ENCODE measurements at places on chromosomes 13 and 19.

DNA sequence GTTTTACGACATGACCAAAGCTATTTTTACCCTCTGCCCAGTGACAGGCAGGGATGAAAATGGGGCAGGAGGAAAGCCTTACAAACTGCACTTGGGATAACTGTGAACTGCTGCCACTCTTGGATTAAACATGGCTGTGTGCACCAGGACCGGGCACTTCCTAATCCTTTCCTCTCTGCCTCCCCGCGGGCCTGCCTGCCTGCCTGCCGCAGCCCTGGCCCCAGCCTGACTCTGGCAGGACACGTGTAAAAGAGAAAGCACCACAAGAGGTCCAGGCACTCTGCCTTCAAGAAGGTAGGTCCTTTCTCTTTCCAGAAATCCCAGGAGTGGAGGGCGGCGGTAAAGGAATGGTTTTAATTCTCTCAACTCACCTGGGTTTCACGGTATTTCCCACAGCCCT, 4.8 kb downstream of the TSHZ3 start:
- no peak overlapping the region for H3K4me3 ChIP-seq
- no peak for DNase-seq
- no peaks in the 10 kb centered on the region for H3K36me3 ChIP-seq
- H3K4me1 ChIP-seq = no peaks in the 10 kb centered on the region
- H3K27ac ChIP-seq = no peak overlapping the region

- no peaks in the 10 kb centered on the region for H3K27me3 ChIP-seq
- no peak overlapping the region for H3K4me3 ChIP-seq
- H3K4me1 ChIP-seq = peaks cover 8% of the 10 kb centered on the region
- H3K27ac ChIP-seq = no peak overlapping the region
Measured at GRCh38 chr13:66992183-66992582, 238.0 kb downstream of the PCDH9 start.

DNA sequence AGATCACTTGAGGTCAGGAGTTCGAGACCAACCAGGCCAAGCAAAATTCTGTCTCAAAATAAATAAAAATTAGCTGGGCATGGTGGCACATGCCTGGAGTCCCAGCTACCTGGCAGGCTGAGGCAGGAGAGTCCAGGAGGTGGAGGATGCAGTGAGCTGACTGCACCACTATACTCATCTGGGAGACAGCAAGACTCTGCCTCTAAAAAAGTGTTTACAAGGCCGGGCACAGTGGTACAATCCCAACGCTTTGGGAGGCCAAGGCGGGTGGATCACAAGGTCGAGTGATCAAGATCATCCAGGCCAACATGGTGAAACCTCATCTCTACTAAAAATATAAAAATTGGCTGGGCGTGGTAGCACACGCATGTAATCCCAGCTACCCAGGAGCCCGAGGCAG, 4.2 kb upstream of the DAPK3 start:
- DNase-seq = no peak
- no peaks in the 10 kb centered on the region for H3K27me3 ChIP-seq
- H3K4me3 ChIP-seq = no peak overlapping the region
- peaks cover 2% of the 10 kb centered on the region for H3K4me1 ChIP-seq
- H3K36me3 ChIP-seq = peaks cover 50% of the 10 kb centered on the region

GRCh38 chr13:100933841-100934240, 259.2 kb upstream of the TMTC4 start:
- no peaks in the 10 kb centered on the region for H3K36me3 ChIP-seq
- H3K4me3 ChIP-seq = no peak overlapping the region
- DNase-seq = no peak
- no peaks in the 10 kb centered on the region for H3K27me3 ChIP-seq
- no peak overlapping the region for H3K27ac ChIP-seq

DNA sequence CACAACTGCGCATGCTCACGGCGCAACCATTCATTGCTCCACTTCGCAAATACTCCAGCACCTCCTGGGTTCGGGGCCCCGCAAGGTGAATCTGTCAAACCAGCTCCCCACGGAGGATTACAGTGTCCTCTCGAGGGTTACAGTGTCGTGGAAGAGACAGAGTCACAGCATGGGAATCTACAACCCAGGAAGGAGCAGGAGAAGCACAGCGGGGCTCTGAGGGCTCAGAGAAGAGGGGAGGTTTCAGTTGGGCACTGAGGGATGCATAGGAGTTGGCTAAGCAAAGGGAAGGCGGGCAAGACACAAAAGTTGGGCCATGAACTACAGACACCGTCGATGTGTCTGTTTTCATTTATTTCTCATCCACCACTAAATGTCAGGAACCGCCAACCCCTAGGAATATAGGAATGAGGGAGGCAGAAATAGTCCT, 1.0 kb upstream of the GTF2F1 start:
- H3K4me3 ChIP-seq = peak overlapping the region; percentile 90
- peaks cover 28% of the 10 kb centered on the region for H3K36me3 ChIP-seq
- peak overlapping the region; percentile 92 for H3K27ac ChIP-seq
- H3K4me1 ChIP-seq = peaks cover 12% of the 10 kb centered on the region
- no peaks in the 10 kb centered on the region for H3K27me3 ChIP-seq
- DNase-seq = no peak

GRCh38 chr13:20588529-20589110, 21.7 kb downstream of the IFT88 start:
- DNase-seq = no peak
- H3K27ac ChIP-seq = no peak overlapping the region
- H3K27me3 ChIP-seq = no peaks in the 10 kb centered on the region

DNA sequence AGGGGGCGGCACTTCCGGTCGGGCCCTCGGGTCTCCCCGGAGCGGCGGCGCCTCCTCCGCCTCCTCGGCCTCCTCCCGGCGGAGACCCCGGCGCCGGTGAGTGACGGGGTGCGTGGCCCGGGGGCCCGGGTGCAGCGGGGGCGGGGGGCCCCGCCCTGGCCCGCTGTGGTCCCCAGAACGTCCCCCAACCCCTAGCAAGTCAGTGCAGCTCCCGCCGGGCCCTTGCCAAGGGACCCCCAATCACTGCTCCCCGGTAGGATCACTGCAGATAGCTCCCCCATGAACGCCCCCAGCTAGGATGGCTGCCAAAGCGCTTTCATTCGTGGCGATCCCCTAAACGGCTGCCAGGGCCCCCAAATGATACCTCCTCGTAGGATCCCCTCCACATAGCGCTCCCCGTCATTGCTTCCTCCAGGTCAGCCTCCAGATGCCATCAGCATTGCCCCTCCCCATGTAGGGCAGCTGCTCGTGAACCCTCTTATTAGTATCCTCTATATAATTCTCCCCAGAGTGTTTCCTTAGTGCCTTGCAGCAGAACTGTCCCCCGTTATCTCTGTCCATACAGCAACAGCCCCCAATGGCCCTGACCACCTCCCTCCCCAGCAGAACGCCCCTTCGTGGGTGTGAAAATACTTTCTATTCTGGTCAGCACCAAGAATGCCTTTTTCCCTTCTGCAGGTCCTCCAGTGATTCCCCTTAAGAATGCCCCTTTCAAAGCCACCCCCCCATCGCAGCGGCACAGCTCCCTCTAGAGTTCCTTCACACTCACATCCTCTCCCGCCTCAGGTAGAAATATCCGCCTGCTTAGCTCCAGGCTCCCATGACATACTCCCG, at the start of gene ZNF865:
TSS of gene ZNF865 (plus strand) at position 11 of the 834 bp plus-strand sequence. CDS start 7,972 bp downstream, outside the sequence.
- no peak for DNase-seq
- peak within 1 kb of the TSS; percentile 100 for H3K27ac ChIP-seq
- H3K4me1 ChIP-seq = peaks cover 6% of the 10 kb centered on the region
- no peaks in the 10 kb centered on the region for H3K27me3 ChIP-seq

DNA sequence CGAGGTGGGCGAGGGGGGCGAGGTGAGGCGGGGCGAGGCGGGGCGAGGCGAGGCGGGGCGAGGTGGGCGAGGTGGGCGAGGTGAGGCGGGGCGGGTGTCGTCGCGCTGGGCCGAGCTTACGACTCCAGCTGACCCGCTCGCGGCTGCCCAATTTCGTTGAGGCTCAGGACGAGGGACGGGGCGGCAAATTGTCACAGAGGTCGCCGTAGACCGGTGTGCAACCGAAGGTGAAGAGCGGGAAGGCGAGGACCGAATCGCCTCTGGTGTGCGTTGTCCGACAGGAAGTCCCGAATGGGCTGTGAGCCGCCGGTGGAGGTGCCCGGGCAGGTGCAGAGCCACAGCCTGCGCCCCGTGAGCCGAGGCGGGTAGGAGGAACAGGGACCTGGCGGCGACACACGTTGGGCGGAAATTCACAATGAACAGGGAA, at the start of gene LACC1:
TSS of gene LACC1 (plus strand) at position 150 of the 427 bp plus-strand sequence. CDS start 1,082 bp downstream, outside the sequence.
- no peak within 1 kb of the TSS for H3K27ac ChIP-seq
- H3K4me1 ChIP-seq = no peaks in the 10 kb centered on the region
- peak within 1 kb of the TSS; percentile 91 for H3K4me3 ChIP-seq
- peaks cover 12% of the 10 kb centered on the region for H3K27me3 ChIP-seq

DNA sequence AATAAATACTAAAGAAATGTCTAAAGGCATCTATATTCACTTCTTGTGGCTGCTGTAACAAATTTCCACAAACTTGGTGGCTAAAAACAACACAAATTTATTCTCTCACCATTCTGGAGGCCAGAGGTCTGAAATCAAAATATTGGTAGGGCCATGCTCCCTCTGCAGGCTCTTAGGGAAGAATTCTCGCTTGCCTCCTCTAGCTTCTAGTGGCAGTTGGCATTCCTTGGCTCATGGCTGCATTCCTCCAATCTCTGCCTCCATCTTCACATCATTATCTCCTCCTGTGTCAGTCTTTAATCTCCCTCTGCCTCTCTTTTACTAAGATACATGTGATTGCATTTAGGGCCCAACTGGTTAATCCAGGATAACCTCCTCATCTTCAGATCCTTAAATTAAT, 54.1 kb upstream of the RFXAP start:
- H3K36me3 ChIP-seq = no peaks in the 10 kb centered on the region
- H3K4me1 ChIP-seq = no peaks in the 10 kb centered on the region
- H3K27ac ChIP-seq = no peak overlapping the region
- H3K27me3 ChIP-seq = no peaks in the 10 kb centered on the region
- no peak overlapping the region for H3K4me3 ChIP-seq
- DNase-seq = no peak

DNA sequence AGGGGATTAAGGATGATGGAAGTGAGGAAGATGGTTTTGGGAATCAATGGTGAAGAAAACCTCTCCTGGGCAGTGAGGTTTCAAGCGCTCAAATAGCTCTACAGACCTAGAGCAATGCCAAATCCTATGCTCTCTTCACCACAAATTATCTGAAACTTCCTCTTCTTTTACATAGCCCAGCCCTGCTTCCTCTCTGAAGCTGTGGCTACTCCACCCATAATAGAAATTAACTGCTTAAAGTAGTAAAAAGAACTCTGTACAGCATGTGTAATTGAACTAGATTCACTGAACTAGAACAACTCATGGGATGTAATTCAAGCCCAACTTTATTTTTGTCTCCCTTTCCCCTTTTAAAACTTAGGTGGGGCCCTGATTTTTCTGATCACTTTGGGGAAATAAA, 20.4 kb upstream of the IFT88 start:
- H3K4me1 ChIP-seq = peaks cover 3% of the 10 kb centered on the region
- no peak overlapping the region for H3K4me3 ChIP-seq
- H3K36me3 ChIP-seq = no peaks in the 10 kb centered on the region
- DNase-seq = no peak
- no peaks in the 10 kb centered on the region for H3K27me3 ChIP-seq

Data from neuronal stem cell (in vitro differentiated cells).